Muscle of arm (tissue), 14 donors: ENCODE measurements at places on chromosomes 5 and 9. TPM values are rescaled to one million over a fixed set of nuclear protein-coding genes. Genes with fewer than 3 reads are reported as not detected.

GRCh38 chr9:108676355-108676754 lies 179.4 kb downstream of the ACTL7B start:
- no peak for DNase-seq

DNA sequence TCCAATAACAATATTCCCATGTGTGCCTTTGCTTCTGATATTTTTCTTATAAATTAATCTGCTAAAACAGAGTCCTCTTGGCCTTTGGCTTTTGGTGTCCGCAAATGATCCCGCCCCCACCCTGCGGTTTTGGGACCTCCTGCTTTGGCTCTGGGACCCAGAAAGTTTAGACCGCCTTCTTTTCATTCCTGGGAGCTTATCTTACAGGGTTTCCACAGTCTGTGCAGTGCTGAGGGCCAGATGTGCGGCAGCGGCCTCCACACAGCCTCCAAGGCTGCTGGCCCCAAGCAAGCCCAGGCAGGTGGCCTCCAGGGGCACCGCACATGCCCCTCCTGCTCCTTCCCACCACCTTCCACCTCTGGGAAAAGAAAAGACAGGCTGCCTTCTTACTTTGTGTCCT lies 191.5 kb downstream of the ERCC6L2 start:
- DNase-seq: no peak

DNA sequence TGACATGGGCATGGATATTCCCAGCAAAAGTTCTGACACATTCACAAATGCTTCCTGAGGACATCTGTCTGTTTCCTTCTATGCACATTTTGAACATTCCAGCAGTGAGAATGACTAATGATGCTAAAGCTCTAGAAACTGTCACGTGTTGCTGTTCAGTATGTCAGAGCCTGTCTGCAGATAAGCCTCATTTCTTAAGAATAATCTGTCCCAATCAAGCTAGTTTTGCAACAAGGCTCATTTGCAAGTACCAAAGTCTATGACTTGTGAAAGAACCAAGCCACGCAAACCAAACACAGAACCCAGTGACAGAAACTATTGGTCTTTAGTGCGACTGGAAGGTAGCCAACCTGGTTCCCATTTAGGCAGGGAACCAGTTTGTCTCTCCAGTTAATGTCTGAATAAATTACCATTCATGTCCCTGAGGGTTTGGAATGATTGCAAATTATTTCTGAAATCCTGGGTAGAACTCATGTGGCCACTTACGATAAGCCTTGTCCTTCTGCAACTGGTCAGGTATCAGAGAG lies 178.5 kb downstream of the C9orf152 start:
- no peak for DNase-seq

PAPPA gene
- 0.81 TPM for polyA plus RNA-seq

LIFR gene
- 63.8 TPM for polyA plus RNA-seq

DNA sequence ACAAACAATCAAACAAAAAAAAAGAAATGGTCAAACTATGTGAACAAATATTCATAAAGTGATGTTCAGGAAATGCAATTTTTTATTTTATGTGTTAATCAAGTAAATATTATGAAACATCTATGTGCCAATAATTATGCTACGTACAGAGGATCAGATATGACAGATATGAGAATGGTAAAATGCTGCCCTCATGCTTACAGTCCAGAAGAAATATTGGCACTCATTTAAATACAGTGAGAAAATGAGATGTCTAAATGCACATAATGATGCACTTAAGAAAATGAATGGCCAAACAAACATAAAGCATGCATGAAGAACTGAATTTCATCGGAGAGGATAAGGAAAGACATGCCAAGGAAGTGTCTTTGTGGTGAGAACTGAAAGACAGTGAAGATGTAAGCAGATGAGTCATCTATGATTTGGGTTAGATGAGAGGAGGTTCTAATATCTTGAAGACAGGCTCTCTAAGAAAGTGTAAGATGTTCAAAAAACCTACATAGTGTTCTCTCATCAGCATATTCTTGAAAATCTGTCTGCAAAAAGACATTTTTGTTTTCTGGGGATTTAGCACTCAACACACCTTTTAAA lies 1231.1 kb upstream of the ACO1 start:
- no peak for DNase-seq

DNA sequence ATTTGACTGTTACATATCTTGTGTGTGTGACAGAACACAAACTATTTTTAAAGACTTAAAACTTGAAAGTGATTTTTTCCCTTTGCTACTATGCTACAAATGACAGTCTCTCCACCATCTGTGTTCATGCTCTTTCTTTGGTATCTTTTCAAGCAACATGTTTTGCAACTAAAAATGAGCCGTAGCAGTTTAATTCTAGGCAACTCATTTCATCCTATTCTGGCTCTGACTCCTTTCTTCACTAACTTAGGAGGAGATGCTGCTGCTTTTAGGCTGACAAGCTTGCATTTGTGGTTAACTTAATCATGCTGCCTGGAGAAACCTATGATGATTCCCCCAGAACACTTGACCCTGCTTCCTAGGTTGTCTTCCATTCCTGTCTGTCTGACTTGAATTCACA lies 100.6 kb downstream of the HACD4 start:
- no peak for DNase-seq

DNA sequence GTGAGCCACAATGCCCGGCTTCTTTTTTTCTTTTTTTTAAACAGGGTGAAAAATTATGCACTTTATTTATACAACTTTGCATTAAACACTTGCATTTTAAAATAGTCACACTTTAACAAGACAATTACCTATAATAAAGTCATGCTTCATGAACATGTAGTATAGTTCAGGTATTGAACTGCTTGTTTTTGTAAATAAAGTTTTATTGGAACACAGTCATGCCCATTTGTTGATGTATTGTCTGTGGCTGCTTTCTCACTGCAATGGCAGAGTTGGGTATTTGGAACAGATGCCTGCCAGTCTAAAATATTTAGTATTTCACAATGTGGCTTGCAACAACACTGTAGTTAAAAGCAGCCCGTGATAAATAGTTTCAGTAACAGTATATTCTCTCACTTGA lies 32.8 kb upstream of the CCL21 start:
- no peak for DNase-seq

GAS1 gene
- polyA plus RNA-seq: 74.4 TPM

GKAP1 gene
- polyA plus RNA-seq: 23.0 TPM

BTF3 gene
- polyA plus RNA-seq: 1,359 TPM

- no peak for DNase-seq
Observed at GRCh38 chr9:106619211-106619610, 243.8 kb upstream of the ZNF462 start.

GRCh38 chr5:40404613-40405012 lies 275.1 kb upstream of the PTGER4 start:
- no peak for DNase-seq

- DNase-seq: no peak
Observed at GRCh38 chr5:126610160-126610559, 9.4 kb downstream of the PHAX start.

S100Z gene
- 0.28 TPM for polyA plus RNA-seq

MAMDC2 gene
- polyA plus RNA-seq: 8.5 TPM

ARHGEF28 gene
- polyA plus RNA-seq: 2.8 TPM

DNA sequence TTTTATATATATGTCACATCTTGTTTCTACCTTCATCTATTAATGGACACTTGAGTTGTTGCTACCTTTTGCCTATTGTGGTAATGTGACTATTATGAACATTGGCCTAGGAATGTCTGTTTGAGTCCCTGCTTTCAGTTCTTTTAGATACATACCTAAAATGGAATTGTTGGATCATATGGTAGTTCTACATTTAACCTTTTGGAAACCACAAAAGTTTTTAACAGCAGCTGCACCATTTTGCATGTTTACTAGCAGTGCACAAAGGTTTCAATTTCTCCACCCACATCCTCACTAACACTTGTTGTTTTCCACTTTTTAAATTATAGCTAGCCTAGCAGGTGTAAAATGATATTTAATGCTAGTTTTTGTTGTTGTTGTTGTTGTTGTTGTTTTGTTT lies 88.4 kb downstream of the GALNT10 start:
- no peak for DNase-seq

DNA sequence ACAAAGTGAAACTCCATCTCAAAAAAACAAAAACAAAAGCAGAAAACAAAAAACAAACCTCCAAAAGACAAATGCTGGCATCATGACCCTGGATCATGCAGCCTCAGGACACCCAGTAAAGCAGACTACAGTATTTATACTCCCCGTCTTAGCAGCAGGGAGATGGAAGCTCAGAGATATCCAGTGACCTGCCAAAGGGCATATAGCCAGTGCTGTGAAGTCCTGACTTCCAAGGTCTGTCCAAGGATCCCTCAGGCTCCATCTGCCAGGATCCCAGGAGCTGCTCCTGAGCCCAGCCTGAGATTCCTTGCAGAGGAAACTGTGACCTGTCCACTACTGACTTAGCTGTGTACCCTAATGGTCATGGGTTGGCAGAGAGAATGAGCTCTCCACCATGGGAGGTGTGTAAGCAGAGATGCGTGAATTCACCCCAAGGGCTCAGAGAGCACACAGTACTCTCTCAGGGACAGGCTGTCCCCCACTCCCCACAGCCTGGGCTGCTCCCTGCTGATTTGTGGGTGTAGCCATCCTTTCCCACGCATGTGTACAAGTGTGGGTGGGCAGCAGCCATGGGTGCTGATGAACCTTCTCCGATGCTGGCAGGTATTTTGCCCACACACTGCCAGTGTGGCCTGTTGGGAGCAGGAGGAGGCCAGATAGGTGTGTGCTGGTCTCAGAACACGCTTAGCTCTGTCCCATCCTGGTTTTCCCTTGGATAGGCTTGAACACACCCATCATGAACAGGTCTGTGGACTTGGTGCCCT lies 2.1 kb upstream of the WNK2 start:
- DNase-seq: no peak

DNA sequence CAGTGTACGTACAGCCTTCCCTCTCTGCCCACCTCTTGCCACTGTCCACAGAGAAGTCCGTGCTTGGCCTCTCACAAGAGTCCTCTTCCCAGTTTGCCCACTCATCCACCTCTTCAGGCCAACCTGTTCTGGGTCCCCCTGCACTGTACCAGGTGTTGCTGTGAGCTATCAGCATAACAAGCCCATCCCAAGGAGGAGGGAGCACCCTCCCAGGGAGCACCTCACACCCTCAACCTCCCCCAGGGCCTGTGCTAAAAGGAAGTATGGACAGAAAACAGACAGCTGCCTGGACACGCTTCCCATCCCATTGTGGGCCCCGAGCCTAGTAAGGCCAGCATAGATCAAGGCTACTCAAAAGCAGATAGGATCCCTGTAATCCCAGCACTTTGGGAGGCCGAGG lies 114.2 kb upstream of the ICE1 start:
- DNase-seq: no peak

- no peak for DNase-seq
Observed at GRCh38 chr9:121500165-121500478, 478 bp upstream of the GGTA1 start.

GRCh38 chr5:78730300-78731094 lies 81.9 kb upstream of the LHFPL2 start:
- no peak for DNase-seq
